Activated gamma-delta T cell treated with anti-CD3 and anti-CD28 coated beads, Interleukin-2, amount 50 U/mL, for 16 hours (primary cell): ENCODE measurements at places on chromosomes 4 and X.

DNA sequence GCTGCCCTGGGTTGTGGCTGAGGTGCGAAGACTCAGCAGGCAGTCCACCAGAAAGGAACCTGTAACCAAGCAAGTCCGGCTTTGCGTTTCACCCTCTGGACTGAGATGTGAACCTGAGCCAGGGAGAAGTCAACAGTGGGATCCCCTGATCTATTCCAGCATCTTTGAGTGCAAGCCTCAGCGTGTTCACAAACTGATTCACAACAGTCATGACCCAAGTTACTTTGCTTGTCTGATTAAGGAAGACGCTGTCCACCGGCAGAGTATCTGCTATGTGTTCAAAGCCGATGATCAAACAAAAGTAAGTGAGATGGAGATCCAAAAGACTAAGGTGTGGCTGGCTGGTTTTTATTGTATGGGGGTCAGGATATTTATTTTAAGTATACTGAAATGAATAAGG is 11.3 kb downstream of the TBC1D1 start:
- no peak for DNase-seq

DNA sequence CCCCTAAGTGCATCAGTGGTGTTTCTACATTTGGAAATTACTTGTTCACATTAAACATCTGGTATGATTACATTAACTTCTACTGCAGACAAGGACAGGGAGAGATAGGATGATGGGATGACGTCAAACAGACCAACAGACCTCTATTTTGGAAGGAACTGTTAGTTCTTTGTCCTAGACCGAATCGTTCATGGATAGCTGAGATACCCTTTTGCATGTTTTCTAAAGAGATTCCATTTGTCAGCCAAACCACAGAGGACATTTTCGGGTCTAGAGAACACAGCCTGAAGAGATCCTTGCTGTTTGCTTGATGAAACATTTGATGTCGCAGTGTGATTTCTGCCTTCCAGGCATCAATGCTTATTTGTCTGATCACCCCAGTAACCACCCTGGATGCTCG is 27.7 kb downstream of the CHST7 start:
- no peak for DNase-seq

- no peak for DNase-seq
Observed at GRCh38 chrX:15869695-15870094, 15.1 kb upstream of the AP1S2 start.

- DNase-seq = no peak
Observed at GRCh38 chr4:139556724-139557555, 921 bp upstream of the SETD7 start.

DNA sequence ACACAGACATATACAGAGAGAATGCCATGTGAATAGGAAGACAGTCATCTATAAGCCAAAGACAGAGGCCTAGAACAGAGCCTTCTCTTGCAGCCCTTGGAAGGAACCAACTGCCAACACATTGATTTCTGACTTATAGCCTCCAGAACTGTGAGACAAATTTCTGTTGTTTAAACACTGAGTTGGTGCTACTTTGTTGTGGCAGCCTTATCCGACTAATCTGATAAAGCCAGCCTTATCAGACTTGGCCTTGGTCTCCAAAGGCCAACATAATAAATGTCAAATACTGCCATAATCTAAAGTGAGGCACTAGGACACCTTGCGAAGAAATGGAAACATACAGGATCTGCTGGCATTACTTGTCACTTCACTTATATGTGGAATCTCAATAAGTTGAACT is 24.3 kb upstream of the PRDX4 start:
- DNase-seq = no peak

- no peak for DNase-seq
Observed at GRCh38 chr4:127856813-127857447, 23.8 kb upstream of the PLK4 start.

DNA sequence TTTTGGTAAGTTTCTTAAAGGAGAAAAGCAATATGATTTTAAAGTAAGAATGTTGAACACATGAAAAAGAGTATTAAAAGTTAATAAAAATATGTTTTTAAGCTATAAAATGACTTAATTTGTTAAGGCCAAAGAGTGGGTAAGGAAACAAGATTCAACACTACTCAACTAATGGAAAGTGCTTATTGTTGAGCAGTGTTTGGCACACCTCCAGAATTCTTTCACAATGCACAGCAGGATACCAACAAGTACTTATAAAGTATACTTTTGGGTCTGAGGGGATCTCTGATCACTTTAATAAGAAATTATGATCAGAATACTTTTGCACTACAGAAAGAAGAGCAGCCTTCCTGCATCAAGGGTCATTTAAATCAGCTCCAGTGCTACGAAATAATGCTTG is 5.9 kb downstream of the LAMP2 start:
- no peak for DNase-seq

GRCh38 chr4:48167538-48168263 is 33.7 kb upstream of the TXK start:
- no peak for DNase-seq
